ENCODE measurements at places on chromosomes 11 and 22. TPM values are rescaled to one million over a fixed set of nuclear protein-coding genes. Genes with fewer than 3 reads are reported as not detected.

GRCh38 chr22:37681556-37682049 is 4.5 kb upstream of the NOL12 start:
- DNase-seq = peak; percentile 80
- peaks cover 11% of the 10 kb centered on the region for H3K4me1 ChIP-seq
- H3K27ac ChIP-seq = peak overlapping the region; percentile 42
- H3K27me3 ChIP-seq = no peaks in the 10 kb centered on the region
- no peak overlapping the region for H3K4me3 ChIP-seq

GRCh38 chr22:18110194-18110953 is at the start of gene TUBA8:
Gene TUBA8 (plus strand): TSS chr22:18110809. CDS start chr22:18110866, 57 bp downstream.
- H3K4me3 ChIP-seq = peak within 1 kb of the TSS; percentile 32
- H3K27me3 ChIP-seq = peaks cover 2% of the 10 kb centered on the region
- H3K36me3 ChIP-seq = no peaks in the 10 kb centered on the region

Gene LRRN4CL
- total RNA-seq = 31.5 TPM

DNA sequence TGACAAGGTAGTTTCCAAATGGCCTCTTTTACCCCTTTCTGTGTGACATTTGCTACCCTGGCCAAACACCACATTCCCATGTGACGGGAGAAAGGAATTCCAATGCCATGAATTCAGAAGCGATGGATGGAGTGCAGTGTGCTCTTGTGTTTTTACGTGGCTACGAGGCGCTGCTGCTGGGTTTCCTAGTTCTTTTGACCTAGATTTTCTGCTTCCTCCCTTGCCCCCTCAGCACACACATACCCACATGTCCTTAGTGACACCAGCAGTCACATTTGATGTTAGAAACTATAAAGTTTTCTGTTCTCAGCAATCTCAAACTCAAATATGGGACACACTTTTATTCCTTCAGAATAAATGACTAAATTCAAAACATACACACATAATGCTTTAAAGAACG is 7.8 kb upstream of the TMA7B start:
- H3K27ac ChIP-seq = no peak overlapping the region
- DNase-seq = no peak
- H3K36me3 ChIP-seq = no peaks in the 10 kb centered on the region
- no peaks in the 10 kb centered on the region for H3K4me1 ChIP-seq
- H3K27me3 ChIP-seq = peaks cover 2% of the 10 kb centered on the region
- no peak overlapping the region for H3K4me3 ChIP-seq

Gene C22orf42
- not detected for total RNA-seq

DNA sequence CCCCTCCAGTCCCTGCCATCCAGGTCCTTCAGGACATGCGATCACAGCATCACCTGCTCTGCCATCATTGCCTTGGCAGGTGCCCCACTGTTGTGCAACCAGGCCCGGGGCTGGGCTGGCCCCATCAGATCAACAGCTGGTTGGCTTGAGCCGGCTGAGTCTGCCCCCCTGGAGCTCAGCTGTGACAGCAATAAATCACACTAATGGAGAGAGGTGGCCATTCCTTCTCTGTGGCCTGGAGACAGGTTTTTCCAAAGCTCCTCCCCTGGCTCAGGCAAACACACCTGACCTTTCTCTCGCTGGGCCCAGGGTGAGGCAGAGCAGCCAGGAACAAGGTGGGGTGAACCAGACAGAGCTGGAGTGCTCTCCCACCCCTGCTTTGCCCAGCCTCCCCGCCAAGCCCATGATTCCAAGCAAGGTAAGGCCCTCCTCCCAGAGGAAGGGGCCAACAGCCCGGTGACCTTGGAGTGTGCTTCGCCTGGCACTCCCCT is 8.9 kb upstream of the FXYD2 start:
- DNase-seq = no peak
- H3K27me3 ChIP-seq = peaks cover 3% of the 10 kb centered on the region
- H3K27ac ChIP-seq = no peak overlapping the region
- no peaks in the 10 kb centered on the region for H3K36me3 ChIP-seq
- H3K4me3 ChIP-seq = no peak overlapping the region

Gene ACR
- not detected for total RNA-seq
